Osteocyte (in vitro differentiated cells): ENCODE measurements at places on chromosomes 6 and 20. TPM values are rescaled to one million over a fixed set of nuclear protein-coding genes. Genes with fewer than 3 reads are reported as not detected.

- H3K27me3 ChIP-seq = peaks cover 13% of the 10 kb centered on the region
- H3K27ac ChIP-seq = no peak overlapping the region
- no peak for DNase-seq
These were observed 21.9 kb upstream of the TULP1 start for GRCh38 chr6:35534407-35535170.

PAK5 gene
- not detected in 2 replicates for total RNA-seq

GRCh38 chr6:159716247-159717096 lies 10.8 kb upstream of the WTAP start:
- no peak overlapping the region for H3K4me3 ChIP-seq
- peaks cover 6% of the 10 kb centered on the region for H3K4me1 ChIP-seq
- DNase-seq = no peak

- H3K36me3 ChIP-seq = no peaks in the 10 kb centered on the region
- DNase-seq = no peak
- no peaks in the 10 kb centered on the region for H3K4me1 ChIP-seq
- no peak overlapping the region for H3K4me3 ChIP-seq
- no peak overlapping the region for H3K27ac ChIP-seq
These were observed 656.6 kb downstream of the KIF16B start for GRCh38 chr20:15916623-15917022.

- H3K27me3 ChIP-seq = no peaks in the 10 kb centered on the region
- DNase-seq = no peak
- H3K36me3 ChIP-seq = peaks cover 12% of the 10 kb centered on the region
- peak overlapping the region; percentile 52 for H3K4me3 ChIP-seq
- peaks cover 22% of the 10 kb centered on the region for H3K4me1 ChIP-seq
- H3K27ac ChIP-seq = peak overlapping the region; percentile 81
These were observed 9.6 kb downstream of the MOXD1 start for GRCh38 chr6:132391391-132392269.

DNA sequence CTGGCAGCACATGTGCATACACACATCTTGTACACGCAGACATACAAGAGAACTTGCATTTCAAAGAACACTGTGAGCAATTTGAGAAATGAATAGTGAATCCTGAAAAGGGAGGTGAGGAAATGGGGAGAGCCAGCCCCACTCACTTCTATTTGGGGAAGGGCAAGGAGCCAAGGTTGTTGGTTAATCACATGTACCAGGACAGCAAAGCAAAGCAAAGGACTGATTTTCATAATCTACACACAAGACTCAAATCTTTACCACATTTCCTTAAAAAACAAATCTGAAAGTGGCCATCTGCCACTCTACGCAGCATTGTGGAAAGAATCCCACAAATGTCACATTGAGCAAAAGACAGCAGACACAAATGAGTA lies 35.0 kb upstream of the KIF16B start:
- H3K4me1 ChIP-seq = no peaks in the 10 kb centered on the region
- no peak overlapping the region for H3K4me3 ChIP-seq
- H3K27ac ChIP-seq = no peak overlapping the region

DNA sequence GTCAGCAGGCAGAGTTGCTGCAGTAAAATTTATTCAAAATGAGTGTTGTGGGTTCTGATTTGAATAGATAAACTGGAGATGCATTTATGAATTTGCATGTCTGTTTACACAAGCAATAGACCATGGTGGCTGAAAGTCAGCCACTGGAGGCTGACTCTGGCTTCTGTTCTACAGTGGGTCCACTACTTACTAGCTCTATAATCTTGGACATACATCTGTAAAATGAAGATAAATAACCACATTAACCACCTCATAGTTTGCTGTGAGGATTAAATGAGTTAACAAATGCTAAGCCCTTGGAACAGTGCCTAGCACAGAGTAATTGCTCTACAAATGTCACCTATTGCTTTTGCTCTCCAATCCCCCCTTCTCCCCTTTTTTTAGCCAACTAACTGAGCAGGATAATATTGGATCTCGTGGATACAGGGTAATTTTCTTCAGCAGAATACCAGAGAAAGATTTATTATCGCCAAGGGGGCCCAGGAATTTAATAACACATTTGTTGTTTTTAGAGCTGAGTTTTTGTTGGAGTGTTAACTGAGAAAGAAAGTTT lies 1.4 kb upstream of the PM20D2 start:
- no peak overlapping the region for H3K4me3 ChIP-seq
- DNase-seq = no peak
- peaks cover 8% of the 10 kb centered on the region for H3K36me3 ChIP-seq
- H3K27ac ChIP-seq = peak overlapping the region; percentile 13

IL17F gene
- not detected in 2 replicates for total RNA-seq
